ENCODE measurements at places on chromosomes 12 and 14. TPM values are rescaled to one million over a fixed set of nuclear protein-coding genes. Genes with fewer than 3 reads are reported as not detected.
A peak's percentile ranks its signal among the peaks of the same experiment; 100 is the strongest.

Gene CCDC196
- not detected for total RNA-seq

Gene CISTR
- total RNA-seq: not detected

Gene LPAR5
- total RNA-seq: 0.28 TPM

GRCh38 chr12:56725723-56726102, 614 bp upstream of the NACA start:
- peak overlapping the region; percentile 92 for H3K27ac ChIP-seq
- H3K27me3 ChIP-seq: no peaks in the 10 kb centered on the region
- H3K4me1 ChIP-seq: peaks cover 39% of the 10 kb centered on the region
- peak overlapping the region; percentile 59 for H3K4me3 ChIP-seq
- H3K36me3 ChIP-seq: no peaks in the 10 kb centered on the region

DNA sequence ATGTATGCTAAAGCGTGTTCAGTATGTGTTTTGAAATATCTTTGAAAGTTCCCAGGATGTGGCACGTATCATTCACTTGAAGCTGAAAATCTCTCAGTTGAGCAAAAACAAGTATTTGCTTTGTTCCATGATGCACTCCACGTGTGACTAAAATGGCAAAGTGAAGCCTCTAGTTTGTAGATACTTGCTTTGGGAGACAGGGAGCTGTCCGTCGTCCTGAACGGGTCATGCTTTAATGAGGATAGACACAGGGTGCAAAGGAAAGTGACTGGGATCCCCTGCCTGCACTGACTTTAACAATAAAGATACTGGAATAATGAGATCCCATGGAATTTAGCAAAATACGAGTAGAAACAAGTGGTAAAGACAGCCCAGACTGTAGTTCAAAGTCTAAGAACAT, 991.4 kb downstream of the NRXN3 start:
- no peak overlapping the region for H3K4me3 ChIP-seq
- DNase-seq: no peak
- H3K27me3 ChIP-seq: no peaks in the 10 kb centered on the region
- no peaks in the 10 kb centered on the region for H3K4me1 ChIP-seq
- H3K27ac ChIP-seq: no peak overlapping the region

DNA sequence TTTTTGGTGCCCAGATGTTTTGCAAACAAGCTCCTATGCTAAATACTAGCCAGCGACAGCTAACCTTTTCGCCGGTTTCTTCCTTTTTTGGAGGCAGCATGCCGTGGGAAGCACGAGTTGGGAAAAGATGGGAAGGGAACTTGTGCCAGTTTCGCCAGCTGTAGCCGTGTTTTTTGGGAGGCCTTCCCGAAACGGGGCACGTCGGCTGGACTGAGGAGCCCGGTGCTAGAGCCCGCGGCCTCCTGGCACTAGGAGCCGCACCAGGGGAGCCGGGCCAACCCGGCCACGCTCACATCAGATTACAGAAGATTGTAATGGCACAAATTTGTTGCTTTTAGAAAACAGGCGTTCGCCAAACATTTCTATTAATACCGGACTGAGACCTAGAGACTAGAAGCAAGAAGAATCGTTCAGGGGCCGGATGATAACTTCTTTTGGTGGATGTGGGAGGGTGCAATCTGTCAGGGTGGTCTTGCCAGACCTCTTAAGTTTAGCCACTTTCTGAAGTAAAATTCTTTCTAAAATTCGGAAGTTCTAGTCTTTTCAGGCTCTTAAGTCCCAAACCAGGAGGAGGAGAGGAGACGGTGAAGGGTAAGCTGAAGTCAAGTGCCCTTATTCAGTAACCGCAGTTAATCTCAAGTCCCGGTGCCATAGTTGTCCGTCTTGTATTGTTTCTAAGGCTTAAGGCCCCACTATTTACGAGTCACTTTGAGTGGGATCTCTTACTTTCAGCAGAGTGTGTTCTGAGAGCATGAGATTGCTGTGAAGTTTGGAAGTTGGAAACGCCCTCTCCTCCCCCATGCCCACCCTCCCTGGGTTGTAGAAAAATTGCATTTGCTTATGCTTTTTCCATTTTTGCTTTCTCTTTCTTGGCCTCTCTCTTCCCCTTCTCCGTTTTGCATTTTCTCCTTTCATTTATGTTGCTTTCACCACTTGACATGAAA, 1.3 kb downstream of the RASSF3 start:
- H3K27ac ChIP-seq: peak overlapping the region; percentile 87
- H3K36me3 ChIP-seq: no peaks in the 10 kb centered on the region
- H3K4me1 ChIP-seq: peaks cover 35% of the 10 kb centered on the region
- no peaks in the 10 kb centered on the region for H3K27me3 ChIP-seq
- DNase-seq: peak; percentile 80

GRCh38 chr12:13973996-13974395, 7.4 kb downstream of the GRIN2B start:
- H3K4me1 ChIP-seq: no peaks in the 10 kb centered on the region
- H3K4me3 ChIP-seq: no peak overlapping the region
- H3K36me3 ChIP-seq: no peaks in the 10 kb centered on the region
- DNase-seq: no peak
- peaks cover 20% of the 10 kb centered on the region for H3K27me3 ChIP-seq
- no peak overlapping the region for H3K27ac ChIP-seq

Data from sigmoid colon (tissue), 7 donors.